Stimulated activated CD4-positive, alpha-beta T cell treated with anti-CD3 and anti-CD28 coated beads, Interleukin-12 subunit alpha, Interleukin-12 subunit beta, amount 100 ng/mL, for 4 hours (primary cell): ENCODE measurements at places on chromosomes 2 and 18.

- DNase-seq: no peak
Measured at GRCh38 chr2:127560931-127561280, 25.4 kb downstream of the MYO7B start.

- no peak for DNase-seq
Measured at GRCh38 chr2:45255563-45255962, 246.3 kb upstream of the SIX2 start.

DNA sequence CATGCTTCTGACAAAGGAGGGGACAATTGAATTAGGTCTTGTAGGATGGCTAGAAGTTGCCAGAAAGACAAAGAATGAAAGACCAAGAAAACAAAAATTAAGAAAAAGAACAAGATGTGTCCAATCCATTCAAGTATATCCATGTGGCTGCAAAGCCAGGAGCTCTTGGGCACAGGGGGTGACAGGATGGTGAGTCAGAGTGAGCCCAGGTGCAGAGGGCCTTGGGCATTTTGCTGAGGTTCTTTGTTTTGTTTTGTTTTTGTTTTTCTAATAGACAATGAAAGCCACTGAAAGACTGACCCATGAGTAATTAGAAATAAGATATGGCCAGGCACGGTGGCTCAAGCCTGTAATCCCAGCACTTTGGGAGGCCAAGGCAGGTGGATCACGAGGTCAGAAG lies 104.6 kb upstream of the KLHL29 start:
- DNase-seq: no peak

DNA sequence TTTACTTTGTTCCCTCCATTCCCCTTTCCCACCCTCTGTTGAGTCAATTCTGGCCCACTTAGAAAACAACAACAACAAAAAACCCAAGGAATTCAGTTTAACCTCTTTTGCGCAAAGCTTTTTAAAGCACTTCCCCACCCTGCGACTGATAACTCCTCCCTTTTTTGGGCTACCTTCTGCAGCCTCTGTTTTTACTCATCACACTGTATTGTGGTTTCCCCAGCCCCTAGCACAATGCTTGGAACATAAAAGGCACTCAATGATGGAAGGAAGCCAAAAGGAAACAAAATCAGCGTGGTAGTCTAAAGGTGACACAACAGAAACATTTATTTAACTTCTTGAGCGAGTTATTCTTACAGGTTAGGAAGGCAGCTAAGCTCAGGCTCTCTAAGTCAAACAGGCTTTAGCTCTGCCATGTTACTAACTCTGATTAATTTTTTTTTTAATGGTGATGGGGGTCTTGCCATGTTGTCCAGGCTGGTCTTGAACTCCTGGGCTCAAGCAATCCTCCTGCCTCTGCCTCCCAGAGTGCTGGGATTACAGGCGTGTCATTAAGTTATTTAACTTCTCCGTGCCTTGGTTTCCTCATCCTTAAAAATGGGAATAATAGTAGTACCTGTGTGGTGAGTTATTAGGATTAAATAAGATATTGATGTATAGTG lies 1.3 kb downstream of the CEP68 start:
- DNase-seq: no peak

DNA sequence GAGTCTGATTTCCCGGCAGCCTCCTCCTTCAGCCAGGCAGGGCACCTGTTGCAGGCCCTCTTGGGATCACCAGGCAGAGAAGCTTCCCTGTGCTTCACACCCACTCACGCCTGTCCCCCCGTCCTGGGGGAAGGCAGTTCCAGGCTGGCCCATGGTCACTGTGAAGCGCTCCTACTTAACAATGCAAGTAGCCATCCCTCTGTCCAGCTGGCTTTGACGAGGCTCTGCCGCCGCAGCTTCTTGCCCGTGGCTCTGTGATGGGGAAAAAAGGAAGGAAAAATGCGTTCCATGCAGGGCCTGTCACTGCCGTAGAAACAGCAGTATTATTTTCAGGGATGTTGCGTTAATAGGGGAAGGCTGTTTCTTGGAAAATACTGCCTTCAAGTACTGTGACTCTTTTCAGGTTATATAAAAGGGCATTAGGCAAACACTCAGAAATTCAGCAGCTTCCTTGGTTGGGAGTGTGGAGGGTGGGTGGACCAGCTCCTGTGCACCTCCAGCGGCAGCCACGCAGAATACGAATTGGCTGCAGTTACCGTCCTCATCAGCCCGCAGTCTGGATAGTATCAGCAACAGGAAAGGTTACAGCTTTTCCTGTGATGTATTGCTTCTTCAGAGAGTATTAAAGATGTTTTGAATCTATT lies 232.3 kb downstream of the KLHL29 start:
- no peak for DNase-seq

DNA sequence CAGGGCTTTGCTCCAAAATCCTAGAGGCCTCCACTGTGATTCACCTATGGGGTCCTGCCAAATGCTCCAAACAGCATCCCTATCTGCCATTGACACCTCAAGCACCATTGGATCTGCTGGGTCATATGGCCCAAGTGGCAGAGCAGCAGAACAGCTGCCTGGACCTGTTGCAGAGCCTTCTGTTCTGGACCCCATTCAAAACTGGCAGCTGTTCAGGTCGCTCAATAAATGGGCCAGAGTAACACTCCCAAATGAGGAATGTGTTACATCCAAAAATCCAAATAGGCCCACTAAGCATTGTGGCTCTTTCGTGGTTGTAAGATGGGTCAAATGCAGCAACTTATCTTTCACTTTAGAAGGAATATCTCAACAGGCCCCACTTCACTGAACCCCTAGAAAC lies 783.6 kb downstream of the DCDC2C start:
- no peak for DNase-seq
